ENCODE measurements at places on chromosomes 3 and 15. TPM values are rescaled to one million over a fixed set of nuclear protein-coding genes. Genes with fewer than 3 reads are reported as not detected.

DNA sequence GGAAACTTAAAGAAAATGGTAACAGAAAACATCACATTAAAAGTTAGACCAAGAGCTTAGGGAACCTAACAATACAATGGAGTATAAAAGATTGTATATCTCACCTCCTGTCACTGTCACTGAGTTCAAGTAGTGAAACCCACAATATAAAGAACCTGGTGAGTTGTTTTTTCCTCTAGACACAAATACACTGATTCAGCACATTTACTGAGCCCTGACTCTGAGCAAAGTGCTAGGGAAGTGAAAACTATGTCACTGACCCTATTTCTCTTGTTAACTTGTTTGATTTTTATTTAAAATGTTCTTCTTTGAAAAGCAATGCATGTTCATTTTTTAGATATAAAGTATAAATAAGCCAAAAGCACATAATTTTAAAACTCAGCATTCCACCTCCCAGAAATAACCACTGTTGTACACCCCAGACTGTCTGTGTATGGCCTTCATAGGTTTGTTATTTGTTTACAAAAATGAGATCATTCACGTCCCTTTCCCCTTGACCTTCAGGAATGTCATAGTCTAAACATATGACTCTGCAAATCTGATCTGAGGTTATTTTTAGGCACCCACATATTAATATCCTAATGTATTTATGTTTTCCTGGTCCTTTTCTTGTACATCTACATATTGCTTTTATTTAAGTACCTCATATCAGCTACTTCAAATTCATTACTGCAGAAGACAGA, 69.2 kb upstream of the CSTA start:
- DNase-seq: no peak
- H3K36me3 ChIP-seq: no peaks in the 10 kb centered on the region
- H3K4me1 ChIP-seq: peaks cover 12% of the 10 kb centered on the region
- H3K4me3 ChIP-seq: no peak overlapping the region
- H3K27me3 ChIP-seq: no peaks in the 10 kb centered on the region

DNA sequence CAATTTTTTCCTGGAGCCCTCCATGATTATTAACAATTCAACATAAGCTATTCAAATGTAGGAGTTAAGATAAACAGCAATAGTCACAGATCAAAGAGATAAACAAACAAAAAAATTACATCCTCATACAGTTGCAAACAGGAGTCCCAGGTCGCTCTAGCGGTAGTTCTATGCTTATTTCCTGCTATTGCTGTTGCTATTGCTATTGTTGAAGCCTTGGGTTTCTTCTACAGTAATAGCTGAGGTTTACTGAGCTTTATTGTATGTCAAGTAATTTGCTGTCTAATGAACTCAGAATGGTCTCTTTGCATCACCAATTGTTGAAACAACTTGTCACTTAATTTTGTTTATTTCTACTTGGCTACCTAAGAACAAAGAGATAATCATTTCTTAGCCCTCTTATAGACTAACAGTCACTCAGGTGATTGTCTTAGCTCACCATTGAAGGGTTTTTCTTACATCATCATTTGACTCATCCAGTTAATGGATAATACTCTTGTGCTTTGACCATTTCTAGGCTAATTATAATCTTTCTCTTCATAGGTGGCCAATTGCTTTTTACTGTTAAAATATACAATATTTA, 654.6 kb downstream of the MECOM start:
- no peaks in the 10 kb centered on the region for H3K36me3 ChIP-seq
- no peaks in the 10 kb centered on the region for H3K27me3 ChIP-seq
- H3K4me1 ChIP-seq: no peaks in the 10 kb centered on the region
- no peak for DNase-seq

GRCh38 chr15:22735781-22736180, 50.7 kb upstream of the NIPA1 start:
- H3K4me1 ChIP-seq: no peaks in the 10 kb centered on the region
- DNase-seq: no peak
- H3K36me3 ChIP-seq: no peaks in the 10 kb centered on the region
- no peak overlapping the region for H3K27ac ChIP-seq

DNA sequence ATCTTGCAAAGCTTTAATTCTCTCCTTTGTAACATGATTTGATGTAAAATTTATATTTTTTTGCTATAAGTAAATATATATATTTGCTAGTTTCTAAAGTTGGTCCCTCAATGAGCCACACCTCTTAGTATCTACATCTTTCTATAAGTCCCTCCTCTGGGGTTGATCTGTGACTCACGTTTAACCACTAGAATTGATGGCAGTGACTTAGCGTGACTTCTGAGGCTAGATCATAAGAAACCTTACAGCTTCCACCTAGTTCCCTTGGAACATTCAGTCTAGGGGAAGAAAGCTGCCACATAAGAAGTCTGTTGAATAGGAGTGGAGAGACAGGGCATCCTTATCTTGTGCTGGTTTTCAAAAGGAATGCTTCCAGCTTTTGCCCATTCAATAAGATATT, 56.6 kb upstream of the TNIK start:
- H3K27ac ChIP-seq: no peak overlapping the region
- no peaks in the 10 kb centered on the region for H3K4me1 ChIP-seq
- DNase-seq: no peak
- H3K36me3 ChIP-seq: no peaks in the 10 kb centered on the region
- no peaks in the 10 kb centered on the region for H3K27me3 ChIP-seq

- H3K27ac ChIP-seq: no peak overlapping the region
- no peaks in the 10 kb centered on the region for H3K36me3 ChIP-seq
- peaks cover 12% of the 10 kb centered on the region for H3K4me1 ChIP-seq
- no peak overlapping the region for H3K4me3 ChIP-seq
Measured at GRCh38 chr3:120022729-120023128, 71.5 kb downstream of the GSK3B start.

DNA sequence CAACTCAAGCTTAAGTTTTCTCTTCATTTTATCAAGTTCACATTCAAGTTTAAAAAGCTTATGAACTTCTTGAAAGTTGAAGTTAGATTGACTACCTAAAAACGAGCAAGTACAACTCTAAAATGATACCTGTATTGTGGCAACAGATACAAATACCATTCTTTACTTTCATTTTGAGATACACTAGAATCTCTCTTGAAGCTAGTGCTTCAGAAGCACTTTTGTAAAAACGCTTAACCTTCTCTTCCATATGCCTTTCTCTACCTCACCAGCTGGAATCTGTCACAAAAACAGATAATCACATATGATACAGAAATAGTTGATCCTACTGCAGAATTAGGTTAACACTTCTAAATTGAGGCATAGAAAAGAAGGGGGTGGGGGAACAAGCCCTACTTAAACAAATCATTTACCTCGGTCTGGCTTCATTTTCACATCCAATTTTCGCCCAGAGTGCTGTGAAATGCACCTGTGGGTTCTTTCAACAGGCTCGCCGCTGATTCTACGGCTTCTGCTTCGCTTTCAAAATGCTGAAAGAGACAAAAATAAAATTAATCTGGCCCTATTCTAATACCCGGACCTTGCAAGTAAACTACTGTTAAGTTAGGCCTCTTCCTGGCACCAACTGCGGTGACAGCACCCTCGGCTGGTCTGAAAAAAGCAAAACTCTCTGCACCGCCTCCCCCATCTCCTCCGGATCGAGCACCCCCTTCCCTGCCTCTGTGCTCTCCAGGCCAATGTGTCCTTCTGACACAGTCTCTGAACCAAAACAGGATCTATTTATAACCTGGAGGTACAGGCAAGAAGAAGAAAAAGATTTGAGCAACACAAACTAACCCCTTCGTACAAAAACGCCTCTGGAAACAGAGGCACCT, 1.4 kb downstream of the ATOSA start:
- peak overlapping the region; percentile 93 for H3K4me3 ChIP-seq
- peaks cover 38% of the 10 kb centered on the region for H3K4me1 ChIP-seq
- no peaks in the 10 kb centered on the region for H3K36me3 ChIP-seq
- H3K27ac ChIP-seq: peak overlapping the region; percentile 84
- no peaks in the 10 kb centered on the region for H3K27me3 ChIP-seq

- H3K36me3 ChIP-seq: no peaks in the 10 kb centered on the region
- H3K4me1 ChIP-seq: no peaks in the 10 kb centered on the region
- no peak overlapping the region for H3K27ac ChIP-seq
- no peak for DNase-seq
Measured at GRCh38 chr3:64848822-64849221, 161.0 kb upstream of the ADAMTS9 start.

The SEMA7A gene
- total RNA-seq: 112 TPM

- no peaks in the 10 kb centered on the region for H3K36me3 ChIP-seq
- H3K4me3 ChIP-seq: no peak overlapping the region
- H3K27me3 ChIP-seq: no peaks in the 10 kb centered on the region
- H3K27ac ChIP-seq: no peak overlapping the region
Measured at GRCh38 chr3:140091143-140091542, 156.2 kb downstream of the CLSTN2 start.

DNA sequence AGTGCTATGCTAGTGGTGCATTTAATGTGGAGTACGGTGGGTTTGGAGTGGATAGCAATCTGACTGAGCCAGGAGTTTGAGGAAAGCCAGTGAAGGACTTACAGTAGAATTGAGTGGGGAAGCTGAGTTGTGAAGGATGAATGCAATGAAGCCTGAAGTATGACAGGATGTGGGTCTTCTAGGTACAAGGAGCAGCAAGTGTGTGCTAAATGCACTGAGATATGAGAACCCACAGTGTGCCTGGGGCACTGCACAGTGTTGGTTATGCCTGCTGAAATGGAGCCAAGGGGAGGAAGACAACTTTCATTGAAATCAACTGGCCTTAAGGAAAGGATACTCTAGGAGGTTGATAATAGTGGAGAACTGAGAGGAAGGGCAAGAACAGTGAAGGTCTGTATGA, 105.5 kb upstream of the MRPL3 start:
- H3K27ac ChIP-seq: no peak overlapping the region
- no peaks in the 10 kb centered on the region for H3K36me3 ChIP-seq
- no peaks in the 10 kb centered on the region for H3K4me1 ChIP-seq
- no peak overlapping the region for H3K4me3 ChIP-seq
- no peaks in the 10 kb centered on the region for H3K27me3 ChIP-seq

The GABRB3 gene
- 0.27 TPM for total RNA-seq

DNA sequence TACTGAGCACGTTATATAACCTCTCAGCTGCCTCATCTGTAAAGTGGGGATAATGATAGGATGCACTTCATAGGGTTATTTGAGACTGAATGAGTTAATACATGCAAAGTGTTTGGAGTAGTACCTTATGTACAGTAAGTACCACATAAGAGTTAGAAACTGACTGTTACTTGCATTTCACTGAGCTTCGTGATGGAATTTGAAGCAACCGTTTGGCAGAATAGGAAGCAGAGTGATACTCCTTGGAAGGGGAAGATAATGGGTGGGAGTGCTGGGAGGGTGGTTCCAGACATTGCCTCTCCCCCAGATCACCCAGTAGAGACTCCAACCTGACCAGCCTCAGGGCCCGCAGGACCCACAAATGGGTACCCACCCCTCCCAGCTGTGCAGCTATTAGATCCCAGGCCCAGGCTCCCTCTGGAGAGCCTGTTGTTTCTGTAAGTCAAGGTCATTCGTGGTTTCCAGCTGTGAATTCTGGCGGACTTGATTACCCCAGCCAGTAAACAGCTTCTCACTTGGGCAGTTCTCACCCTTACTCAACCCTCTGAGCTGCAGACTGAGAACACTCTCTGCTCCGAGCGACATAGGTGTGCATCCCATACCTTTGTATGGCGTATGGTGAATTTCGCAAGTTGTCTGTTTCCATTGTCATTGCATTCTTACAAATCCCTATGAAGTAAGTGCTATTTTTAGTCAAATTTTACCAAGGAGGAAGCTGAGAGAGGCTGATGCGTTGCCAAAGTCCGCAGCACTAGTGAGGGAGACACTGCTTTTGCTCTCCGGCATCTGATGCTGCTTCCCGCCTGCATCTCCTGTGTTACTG, 11.1 kb downstream of the ALPK3 start:
- no peaks in the 10 kb centered on the region for H3K4me1 ChIP-seq
- H3K4me3 ChIP-seq: no peak overlapping the region
- no peak overlapping the region for H3K27ac ChIP-seq
- DNase-seq: no peak
- H3K36me3 ChIP-seq: no peaks in the 10 kb centered on the region
- H3K27me3 ChIP-seq: peaks cover 2% of the 10 kb centered on the region

DNA sequence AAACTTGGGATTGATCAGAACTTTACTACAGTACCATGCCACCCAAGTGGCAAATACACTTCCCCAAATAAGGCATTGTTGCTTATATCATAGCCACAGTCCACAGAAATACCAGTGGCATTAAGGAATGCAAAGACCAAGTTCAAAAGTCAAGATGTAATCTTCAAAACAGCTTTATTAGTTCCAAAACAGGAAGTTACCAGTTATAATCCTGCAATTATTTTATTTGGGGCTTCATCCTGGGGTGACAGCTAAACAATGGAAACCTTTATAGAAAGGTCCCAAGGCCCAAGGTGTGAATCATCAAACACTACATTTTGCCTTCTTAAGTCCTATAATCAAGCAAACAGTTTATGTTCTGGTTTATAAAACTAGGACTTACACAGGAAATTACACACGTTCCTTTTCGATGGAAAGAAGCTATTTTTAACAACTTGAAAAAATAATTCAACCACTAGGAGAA, 30.3 kb upstream of the RNF7 start:
- DNase-seq: no peak
- no peak overlapping the region for H3K27ac ChIP-seq
- H3K4me3 ChIP-seq: no peak overlapping the region
- H3K36me3 ChIP-seq: no peaks in the 10 kb centered on the region
- H3K27me3 ChIP-seq: no peaks in the 10 kb centered on the region
- H3K4me1 ChIP-seq: no peaks in the 10 kb centered on the region

DNA sequence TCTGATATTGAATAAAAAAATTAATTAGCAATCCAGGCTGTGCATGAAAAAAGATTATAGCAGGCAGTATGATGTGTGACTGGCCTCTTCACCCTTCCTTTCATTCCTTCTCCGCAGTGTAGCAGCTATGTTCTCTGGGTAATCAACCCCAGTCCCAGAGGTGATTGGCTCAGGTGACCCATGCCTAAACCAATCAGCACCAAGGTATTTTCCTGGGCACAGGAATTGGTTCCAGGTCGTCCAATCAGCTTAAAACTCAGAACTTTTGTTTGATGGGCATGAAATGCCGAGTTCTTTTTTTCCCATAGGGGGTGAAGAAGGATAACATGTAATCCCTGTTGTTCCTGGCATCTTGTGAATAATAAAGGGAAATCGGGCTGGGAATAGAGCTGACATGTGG, 5.8 kb upstream of the BNC1 start:
- H3K4me3 ChIP-seq: no peak overlapping the region
- DNase-seq: no peak
- no peaks in the 10 kb centered on the region for H3K36me3 ChIP-seq
- peaks cover 2% of the 10 kb centered on the region for H3K27me3 ChIP-seq
- H3K27ac ChIP-seq: no peak overlapping the region

DNA sequence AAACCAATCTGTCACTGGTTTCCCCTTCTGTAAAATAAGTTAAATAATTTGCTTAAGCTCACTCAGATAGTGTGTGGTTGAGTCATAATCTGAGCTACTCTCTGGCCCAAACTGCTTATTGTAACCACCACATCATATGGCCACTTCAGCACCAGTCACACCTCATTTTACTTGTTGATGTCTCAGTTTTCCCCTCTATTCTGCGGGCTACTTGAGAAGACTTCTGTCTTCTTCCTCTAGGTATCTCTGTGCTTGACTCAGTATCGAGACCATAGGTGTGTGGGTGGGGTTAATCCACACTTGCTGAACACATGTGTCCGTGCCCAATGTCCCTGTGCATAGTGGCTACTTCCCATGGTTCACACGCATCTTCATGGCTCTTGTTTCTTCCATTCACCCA, 32.9 kb downstream of the CRYGS start:
- DNase-seq: peak; percentile 70
- H3K4me3 ChIP-seq: no peak overlapping the region
- peaks cover 51% of the 10 kb centered on the region for H3K4me1 ChIP-seq
- no peaks in the 10 kb centered on the region for H3K27me3 ChIP-seq
- 0 out of 2 replicates have a peak overlapping the region, but pooled peaks have one; percentile 29 for H3K27ac ChIP-seq

GRCh38 chr3:89116476-89116875, 9.1 kb downstream of the EPHA3 start:
- no peak overlapping the region for H3K27ac ChIP-seq
- H3K4me3 ChIP-seq: no peak overlapping the region
- DNase-seq: no peak
- H3K27me3 ChIP-seq: no peaks in the 10 kb centered on the region
- H3K36me3 ChIP-seq: no peaks in the 10 kb centered on the region
